ENCODE measurements at places on chromosomes 2 and 18.

DNA sequence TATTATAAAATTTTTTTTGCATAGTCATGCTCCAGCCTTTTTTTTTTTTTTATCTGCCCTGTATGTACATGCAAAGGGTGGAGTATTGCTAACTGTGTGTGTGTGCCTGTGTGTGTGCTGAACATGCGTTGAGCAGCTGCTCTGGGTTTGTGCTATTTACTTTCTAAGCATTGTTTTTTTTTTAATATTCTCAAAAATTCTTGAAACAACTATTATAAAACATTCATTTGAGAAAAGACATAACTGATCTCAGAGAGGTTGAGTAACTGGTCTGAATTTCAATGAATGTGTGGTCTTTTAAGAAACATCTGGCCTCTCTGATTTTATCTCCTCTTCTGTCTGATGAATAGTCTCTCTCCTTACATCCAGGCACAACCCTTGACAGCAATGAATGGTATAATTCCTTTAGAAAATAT is 366.0 kb upstream of the SLC14A2 start:
- DNase-seq = no peak

DNA sequence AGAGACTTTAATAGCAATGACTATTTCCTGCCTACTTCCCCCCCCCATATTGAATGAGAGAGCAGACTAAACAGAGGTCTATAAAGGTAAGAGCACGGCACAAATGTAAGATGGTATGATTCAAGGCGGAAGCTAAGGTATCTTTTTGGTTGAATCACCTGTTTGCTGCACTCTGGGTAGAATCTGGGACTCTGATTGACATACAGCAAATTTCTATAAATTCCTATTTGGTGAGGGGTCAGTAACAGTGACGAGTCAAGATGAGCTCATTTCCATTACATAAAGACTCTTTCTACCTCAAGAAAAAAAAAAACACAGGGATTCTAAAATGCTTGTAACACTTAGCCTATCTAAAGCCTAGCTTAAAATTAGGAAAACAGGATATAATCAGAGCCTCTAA is 297.3 kb downstream of the TNS1 start:
- no peak for DNase-seq

GRCh38 chr2:207150284-207150683 is 15.5 kb downstream of the KLF7 start:
- DNase-seq = no peak

DNA sequence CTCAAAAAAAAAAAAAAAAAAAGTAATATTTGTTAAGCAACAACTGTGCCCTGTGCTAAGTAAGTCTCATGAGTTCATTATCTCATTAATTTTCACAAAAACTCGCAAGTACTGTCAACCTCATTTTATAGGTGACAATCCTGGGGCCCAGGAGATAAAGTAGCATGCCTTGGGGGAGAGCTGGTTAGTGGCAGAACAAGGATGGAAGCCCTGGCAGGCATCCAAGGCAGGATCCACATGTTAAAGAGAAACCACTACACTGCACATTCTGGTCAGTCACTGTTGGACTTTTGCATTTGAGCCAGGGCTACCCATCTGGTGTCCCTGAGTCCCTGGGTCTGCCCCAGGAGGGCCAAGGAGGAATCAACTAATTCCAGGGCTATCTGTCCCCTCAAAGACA is 54.6 kb downstream of the ZFP36L2 start:
- DNase-seq = no peak

GRCh38 chr2:238157506-238158017 is 1.2 kb upstream of the ERFE start:
- no peak for DNase-seq
